Central memory CD4-positive, alpha-beta T cell (primary cell): ENCODE measurements at places on chromosomes 2 and 18.

GRCh38 chr2:111944531-111945210 lies 46.3 kb downstream of the MERTK start:
- DNase-seq = no peak

- DNase-seq = no peak
Measured at GRCh38 chr18:34493566-34494358, 216.3 kb upstream of the DTNA start.

DNA sequence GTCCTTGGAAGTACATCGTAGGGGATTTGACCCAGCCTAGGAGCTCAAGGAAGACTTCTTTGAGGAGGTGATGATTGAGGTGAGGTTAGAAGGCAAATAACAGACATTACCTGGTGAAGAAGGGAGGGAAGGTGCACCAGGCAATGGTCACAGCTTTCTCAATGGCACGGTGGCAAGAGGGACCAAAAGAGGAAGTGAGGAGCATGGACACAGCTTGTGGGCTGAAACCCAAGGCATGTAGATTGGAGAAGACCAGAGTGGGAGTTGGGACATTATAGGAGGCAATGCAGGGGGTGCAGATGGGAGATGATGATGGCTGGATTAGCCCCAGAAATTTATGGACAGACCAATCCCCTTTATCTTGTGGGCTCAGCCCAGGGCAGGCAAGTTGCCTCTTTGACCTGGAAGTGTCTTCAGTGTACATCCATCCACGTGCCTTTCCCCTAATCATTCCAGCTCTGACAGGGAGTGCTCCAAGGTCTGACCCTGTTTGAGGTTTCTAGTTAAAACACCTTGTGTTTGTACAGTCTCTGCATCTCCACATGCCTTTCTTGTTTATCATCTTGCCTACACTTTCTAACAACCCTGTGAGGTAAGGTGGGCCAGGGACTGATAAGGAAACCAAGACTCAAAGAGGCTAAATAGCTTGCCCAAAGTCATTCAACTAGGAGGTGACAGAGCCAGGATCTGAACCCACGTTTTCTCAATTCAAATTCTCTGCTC lies 59.1 kb downstream of the NRP2 start:
- DNase-seq = no peak

DNA sequence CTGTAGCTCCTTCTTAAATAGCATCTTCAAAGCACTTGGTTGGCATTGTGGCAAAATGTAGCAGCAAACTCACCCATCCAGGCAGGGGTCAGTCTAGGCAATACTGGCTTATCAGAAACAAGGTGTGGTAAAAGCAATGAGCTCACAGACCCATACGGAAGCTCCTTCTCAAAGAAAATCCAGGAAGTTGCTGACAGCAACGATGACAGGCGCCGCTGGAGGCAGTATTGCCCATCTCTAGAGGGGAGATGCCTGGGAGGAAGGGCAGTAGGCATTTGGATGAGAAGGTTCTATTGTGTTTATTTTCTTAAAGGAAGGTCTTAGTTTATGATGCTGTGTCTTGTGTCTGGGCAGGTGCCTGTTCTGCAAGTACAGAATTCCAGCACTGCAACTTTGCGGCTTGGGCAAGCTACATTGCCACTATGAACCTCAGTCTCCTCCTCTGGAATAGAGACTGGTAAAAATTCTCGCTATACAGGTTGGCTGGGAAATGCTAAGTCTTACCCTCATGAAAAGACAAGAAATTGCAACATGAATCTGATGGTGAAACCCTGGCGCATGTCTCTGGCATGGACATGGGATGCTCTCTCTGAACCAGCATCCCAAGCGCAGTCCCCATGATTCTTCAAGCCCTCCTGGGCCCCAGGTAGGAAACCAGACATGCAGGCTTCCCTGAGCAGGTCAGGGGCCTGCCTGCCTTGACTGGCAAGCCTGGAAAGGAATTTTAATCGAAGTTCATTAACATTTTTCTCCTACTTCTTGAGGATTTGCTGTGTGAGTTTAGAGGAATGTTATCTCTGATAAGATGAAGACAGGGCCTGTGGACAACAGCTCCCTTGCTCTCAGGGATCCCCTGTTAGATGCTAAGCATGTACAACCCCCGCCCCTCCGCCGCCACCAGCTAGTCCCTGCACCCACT lies 156.0 kb downstream of the TFCP2L1 start:
- no peak for DNase-seq

GRCh38 chr2:151827564-151828142 lies 568 bp downstream of the ARL5A start:
- peak; percentile 22 for DNase-seq

DNA sequence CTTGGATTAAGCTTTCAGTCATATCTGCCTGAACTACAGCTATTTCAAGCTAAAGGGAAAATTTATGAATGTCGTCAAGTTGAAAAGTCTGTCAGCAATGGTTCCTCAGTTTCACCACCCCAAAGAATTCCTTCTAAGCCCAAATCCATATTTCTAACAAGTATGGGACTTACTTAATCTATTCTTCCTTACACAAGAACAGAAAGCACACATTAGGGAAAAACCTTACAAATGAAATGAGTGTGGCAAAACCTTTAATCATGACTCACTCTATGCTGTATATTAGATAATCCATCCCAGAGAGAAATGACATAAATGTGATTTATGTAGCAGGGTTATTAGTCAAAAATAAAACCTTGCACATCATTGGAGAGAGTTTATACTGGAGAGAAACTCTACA lies 78.9 kb downstream of the RAB31 start:
- DNase-seq = no peak

GRCh38 chr2:240245184-240245583 lies 104.7 kb upstream of the OTOS start:
- no peak for DNase-seq

GRCh38 chr18:75210274-75211001 lies at the start of gene TSHZ1:
TSHZ1 (plus strand) TSS chr18:75210797; CDS start chr18:75211877, 1,080 bp downstream.
- DNase-seq = peak; percentile 82

GRCh38 chr2:76050196-76050595 lies 339.5 kb upstream of the GCFC2 start:
- no peak for DNase-seq

DNA sequence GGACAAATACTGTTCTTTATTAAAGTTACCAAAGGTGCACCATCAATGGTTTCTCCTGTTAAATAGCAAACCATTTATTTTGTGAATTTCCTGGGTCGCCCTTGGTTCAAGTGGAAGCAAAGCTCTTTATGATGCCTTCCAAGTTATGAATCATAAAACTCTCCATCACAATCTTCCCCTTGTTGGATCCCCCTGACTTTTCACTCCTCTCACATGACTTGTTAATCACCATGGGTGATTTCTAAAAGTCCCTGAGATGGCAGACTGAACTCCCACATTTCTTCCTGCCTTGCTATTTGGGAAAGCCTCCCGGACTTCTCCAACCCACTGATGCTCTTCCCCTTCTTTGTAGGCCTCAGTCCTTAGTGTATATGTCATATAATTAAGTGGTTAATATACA lies 176.0 kb downstream of the THADA start:
- no peak for DNase-seq

GRCh38 chr2:119960821-119961220 lies 52.1 kb upstream of the EPB41L5 start:
- no peak for DNase-seq

DNA sequence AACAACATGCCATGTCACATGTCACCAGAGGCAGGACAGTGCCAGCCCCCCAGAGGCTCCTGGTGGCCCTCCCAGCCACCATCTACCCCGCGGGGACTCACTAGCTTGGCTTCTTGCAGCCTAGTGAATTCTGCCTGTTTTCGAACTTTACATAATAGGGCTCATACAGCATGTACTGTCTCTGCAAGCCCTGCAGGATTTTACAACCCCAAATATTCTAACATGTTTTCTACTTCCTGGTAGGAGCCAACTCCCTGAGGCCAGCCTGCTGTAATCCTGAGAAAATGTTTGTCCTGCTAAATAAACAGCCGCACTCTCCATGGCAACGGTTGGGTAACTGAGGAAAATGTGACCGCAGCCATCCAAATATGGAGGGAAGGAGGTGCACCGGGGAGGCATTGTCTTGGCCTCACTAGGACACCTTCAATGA lies 2.7 kb downstream of the PER2 start:
- no peak for DNase-seq

GRCh38 chr2:200577027-200577426 lies 8.8 kb upstream of the AOX1 start:
- DNase-seq = no peak

DNA sequence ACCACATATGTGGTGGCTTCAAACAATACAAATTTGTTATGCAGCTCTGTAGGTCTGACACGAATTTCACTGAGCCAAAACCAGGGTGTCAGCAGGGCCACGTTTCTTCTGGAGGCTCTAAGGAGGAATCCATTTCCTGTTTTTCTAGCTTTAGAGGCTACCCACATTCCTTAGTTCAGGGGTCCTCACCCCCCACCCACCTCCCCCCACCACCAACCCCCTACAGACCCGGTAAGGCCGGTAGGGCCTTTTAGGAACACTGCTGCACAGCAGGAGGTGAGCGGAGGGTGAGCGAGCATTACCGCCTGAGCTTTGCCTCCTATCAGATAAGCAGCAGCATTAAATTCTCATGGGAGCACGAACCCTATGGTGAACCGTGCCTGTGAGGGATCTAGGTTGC lies 10.6 kb upstream of the SLC39A10 start:
- no peak for DNase-seq

GRCh38 chr2:224938651-224939182 lies 103.6 kb downstream of the DOCK10 start:
- DNase-seq = no peak

DNA sequence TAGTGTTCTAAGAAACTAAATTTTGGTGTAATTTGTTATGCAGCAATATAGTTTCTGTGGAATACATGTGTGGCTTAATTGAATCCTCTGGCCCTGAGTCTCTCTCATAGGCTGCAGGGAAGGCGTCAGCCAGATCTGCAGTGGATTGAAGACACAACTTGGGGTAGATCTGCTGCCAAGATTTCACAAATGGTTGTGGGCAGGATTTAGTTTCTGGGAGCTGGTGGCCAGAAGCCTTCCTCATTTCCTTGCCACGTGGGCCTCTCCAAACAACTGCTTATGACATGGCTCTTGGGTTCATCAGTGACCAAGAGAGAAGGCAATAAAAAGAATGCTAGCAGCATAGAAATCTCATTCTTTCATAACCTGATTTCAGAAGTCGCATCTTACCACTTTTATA lies 28.2 kb downstream of the CCDC102B start:
- DNase-seq = no peak

GRCh38 chr2:240499309-240500301 lies 58.2 kb downstream of the ANKMY1 start:
- DNase-seq = no peak

DNA sequence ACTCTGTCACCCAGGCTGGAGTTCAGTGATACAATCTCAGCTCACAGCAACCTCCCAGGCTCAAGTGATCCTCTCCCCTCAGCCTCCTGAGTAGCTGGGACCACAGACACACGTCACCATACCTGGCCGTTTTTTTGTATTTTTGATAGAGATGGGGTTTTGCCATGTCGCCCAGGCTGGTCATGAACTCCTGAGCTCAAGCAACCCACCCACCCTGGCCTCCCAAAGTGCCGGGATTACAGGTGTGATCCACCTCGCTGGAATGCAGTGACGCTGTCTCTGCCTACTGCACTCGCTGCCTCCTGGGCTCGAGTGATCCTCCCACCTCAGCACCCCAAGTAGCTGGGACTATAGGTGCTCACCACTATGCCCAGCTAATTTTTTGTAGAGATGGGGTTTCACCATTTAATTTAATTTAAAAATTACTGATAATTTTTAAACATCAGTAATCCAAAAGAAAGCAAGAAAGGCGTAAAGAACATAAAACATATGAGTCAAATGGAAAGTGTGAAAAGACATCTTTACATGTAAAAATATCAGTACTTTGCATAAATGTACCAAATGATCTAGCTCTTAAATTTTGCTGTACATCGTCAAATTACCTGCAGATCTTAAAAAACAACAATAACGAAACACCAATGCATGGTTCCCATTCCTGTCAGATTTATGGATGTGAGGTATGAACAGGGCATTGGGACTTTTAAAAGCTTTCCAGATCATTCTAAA lies 2.8 kb upstream of the ZNF236 start:
- no peak for DNase-seq

DNA sequence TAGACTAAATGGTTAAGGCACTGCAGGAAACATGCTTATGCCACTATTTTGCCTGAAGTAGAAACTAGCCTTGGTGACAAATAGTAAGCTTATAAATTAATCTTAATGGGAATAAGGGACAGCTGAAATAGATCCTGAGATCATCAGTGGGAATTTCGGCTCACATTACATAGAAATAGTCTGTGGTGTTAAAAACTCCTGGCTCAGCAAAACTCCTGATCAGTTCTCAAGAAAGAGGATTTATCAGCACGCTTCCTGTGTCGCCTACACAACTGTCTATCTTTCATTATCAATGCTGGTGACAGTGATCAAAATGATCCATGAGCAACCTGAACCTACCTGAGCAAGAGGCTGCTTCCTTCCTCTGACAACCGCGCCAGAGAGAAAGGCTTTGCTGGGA lies 17.0 kb upstream of the DNER start:
- no peak for DNase-seq

DNA sequence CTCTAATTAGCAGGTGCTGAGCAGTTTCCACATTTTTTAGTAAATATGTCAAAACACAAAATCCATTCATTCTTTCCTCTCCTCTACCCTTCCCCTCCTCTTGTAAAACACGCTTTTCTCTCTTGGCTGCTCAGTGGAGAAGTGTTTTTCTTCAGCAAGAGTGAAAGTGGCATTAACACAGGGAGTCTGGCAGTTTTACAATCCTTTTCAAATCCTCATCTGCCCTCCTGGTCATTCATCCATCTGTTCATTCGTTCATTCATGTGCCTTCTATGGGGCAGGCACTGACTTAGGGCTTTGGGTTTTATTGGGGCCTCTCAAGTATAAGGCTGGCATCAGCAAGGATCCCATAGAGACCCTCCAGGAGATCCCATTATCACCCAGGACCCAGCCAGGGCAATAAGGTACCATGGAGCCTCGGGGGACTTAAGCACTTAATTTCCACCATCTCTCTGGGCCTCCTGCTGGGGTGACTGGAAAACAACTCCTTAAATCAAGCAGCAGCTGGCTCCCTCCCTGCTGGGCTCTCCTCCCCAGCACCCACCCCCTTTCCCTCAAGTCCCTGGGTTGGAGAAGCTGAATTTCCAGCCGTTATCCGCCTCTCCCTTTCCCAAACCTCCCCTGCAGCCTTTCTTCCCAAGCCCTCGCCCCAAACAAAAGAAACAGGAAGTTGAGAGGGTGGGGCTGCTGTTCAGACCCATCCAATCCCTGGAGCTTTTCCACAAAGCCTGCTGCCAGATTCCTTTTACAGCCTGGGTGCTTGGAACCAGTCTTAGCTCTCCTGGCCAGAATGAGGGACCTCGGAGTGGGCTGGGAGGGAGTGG lies 32.6 kb downstream of the MARCHF4 start:
- DNase-seq = no peak

GRCh38 chr2:120677221-120677620 lies 58.4 kb upstream of the GLI2 start:
- DNase-seq = no peak

GRCh38 chr2:102117472-102117858 lies 25.1 kb upstream of the IL1R1 start:
- no peak for DNase-seq

- DNase-seq = no peak
Measured at GRCh38 chr18:27855486-27855885, 321.4 kb downstream of the CDH2 start.
